Activated CD4-positive, alpha-beta T cell treated with anti-CD3 and anti-CD28 coated beads, Interleukin-2, amount 50 U/mL, for 16 hours (primary cell): ENCODE measurements at places on chromosomes 16 and 17.

DNA sequence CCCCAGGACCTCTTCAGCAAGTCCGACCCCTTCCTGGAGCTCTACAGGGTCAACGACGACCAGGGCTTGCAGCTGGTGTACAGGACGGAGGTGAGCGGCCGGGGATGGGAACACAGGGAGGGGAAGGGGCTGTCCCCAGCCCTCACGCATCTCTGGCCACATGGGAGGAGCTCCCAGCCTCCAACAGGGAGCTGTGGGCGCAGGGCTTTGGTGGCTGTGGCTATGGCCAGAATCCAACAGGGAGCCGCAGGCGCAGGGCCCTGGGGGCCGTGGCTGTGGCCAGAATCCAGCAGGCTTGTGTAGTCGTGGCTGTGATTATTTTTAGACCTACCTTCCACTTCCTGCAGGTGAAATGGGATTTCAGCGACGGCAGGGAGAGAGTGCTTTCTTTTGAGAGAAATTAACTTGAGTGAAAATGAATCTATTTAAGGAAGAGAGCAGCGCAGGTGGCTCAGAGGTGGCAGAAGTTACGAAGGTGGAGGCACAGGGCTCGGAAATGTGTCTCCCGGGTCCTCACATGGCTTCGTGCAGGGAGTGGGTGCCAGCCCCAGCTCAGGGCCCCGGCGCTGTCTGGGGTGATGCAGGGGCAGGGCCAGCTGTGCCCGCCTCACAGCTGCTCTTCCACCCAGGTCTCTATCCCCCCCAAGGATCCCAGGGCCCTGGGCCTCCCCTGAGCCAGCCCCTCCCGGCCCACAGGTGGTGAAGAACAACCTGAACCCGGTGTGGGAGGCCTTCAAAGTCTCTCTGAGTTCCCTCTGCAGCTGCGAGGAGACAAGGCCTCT lies 9.4 kb downstream of the CPNE7 start:
- no peak for DNase-seq

DNA sequence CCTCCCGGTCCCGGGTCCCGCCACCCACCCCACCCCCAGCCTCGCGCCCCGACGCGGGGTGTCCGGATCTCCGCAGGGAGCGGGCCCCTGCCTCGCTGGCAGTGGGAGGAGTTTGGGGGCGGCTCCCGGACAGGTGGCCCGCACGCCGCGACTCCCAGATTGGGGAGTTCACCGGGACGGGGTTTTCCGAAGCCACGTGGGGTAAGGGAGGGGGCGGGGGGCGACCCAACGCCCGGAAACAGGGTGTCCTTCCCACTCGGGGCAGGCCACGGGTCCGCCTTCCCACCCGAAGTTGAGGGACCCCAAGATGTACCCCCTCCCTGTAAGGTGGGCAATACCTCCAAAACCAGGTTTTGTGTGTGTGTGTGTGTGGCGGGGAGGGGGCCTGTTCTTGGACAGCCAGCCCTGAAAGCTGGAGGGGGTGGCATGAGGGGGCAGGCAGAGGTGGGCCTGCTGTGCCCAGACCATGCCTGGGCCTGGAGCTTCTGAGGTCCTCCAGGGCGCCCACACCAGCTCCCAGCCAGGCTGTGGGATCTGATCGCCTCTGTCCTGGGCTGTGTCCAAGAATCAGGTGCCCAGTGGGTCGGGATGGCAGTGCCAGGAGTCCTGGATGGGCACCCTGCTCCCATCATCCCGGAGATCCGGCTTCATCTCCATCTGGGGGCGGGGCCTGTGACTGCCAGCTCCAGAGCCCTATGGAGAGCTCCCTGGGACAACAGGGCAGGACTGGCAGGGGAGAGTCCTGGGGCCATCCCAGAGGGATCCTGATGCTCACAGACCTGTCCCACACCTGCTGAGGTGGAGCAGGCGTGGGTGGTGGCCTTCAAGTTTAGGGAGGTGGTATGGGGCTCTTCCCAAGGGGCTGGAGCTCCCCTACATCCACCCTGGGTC lies 767 bp downstream of the SYNGR2 start:
- DNase-seq: peak; percentile 44

DNA sequence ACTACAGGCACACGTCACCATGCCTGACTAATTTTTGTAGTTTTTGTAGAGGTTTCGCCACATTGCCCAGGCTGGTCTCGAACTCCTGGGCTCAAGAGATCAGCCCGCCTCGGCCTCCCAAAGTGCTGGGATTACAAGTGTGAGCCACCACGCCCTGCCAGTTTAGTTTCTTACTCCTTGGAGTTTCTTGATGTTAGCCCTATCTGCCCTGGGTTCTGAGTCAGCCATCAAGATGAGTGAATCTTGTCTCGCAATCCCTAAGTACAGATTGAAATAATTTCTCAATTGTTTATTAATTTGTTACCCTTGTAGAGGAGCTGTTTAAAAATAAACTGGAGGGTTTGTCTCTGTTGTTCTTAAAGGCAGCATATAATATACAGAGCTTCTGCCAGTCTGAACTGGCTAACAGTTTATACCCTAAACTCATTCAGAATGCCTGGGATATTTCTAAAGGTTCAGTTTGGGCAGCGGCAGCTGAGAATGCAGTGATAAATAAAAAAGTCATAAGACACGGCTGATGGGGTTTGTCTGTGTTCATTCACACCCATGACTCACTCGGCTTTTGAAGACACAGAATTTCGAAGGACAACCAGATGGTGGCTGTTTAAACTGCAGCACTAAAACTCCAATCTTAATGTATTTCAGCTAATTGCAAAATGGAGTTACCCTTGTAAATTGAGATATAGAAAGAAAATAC lies 39.6 kb downstream of the GPRC5B start:
- no peak for DNase-seq

- no peak for DNase-seq
Observed at GRCh38 chr17:80873307-80873951, 118.2 kb upstream of the CHMP6 start.

DNA sequence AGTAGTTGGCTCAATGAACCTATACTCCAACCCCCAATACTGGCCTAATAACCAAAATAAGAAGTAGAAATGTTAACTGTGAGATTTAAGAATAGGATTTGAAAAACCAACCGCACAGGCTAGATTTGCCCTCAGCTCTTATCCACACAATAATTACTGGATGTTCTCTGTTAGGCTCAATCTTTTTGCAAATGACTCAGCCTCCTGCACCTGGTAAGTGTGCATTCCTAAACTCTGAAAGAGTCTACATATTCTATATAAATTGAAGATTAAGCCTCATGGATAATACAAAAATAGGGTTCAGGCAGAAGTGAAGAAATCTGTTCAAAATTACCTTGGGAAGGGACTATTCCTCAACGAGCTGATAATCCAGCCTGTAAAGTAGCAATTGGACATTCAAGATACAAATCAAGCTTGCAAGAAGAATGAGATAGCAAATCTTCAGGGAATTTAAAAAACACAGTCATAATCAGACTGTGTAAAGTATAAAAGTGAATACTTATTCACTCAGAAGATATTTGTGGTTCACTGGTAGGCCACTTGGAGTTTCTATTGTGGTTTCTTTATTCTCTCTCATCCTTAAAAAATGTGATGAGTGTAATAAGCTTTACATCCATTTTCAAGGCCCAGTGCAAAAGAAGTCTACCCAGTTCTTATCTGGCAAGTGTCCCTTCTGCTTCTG lies 931.9 kb upstream of the SOX9 start:
- no peak for DNase-seq

DNA sequence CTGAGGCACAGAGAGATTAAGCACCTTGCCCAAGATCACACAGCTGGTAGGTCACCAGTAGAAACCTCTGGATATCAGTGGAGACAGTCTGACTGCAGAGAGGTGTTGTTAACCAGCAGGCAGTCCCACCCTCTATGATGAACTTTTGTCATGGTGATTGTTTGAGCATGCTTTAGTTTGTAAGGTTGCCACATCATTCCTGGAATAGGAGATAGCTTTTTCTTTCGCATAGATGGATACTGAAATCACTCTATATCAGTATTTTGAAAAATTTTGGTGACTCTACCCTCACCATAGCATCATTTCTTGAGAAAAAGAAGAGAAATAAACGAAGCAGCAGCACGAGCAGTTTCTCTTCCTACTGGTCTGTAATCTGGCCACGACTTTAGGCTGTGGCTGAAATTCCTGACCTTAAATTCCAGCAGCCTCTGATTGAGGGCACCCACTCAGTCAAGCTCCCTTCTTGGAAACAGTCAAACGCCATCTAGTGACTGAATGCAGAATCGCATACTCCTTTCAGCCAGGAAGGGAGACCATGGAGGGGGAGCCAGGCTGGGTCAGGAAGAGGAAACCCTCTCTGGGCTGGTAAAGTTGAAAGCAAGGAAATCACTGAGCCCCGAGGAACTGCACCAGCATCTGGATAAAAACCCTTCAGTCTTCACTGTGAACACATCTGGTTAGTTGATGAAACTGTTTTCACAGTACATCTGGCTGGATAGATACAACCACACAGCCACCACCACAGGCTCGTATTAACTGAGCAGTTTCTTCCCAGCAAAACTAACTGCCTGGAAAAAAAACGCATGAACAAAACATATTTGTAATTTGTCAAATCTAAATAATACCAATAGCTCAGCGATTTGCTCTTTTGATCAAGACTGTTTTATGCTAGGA lies 108.5 kb upstream of the XYLT1 start:
- peak; percentile 68 for DNase-seq

DNA sequence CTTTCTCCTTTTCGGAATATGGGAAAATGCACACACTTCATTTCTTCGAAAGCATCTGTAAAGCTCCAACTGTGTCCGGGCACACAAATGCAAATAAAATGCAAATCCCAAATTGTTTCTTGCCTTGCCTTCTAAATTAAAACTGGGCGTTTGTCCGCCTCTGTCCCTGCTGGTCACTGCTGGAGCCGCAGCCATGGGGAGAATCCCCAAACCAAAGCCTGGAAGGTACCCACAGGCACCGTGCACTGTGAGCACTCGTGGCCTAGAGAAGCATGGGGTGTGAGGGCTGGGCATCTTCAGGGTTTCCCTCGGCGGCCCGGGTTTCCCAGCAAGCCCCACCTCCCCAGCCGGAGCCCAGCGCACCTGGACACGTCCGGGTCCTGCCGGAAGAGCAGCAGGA lies 2.9 kb downstream of the SLC47A2 start:
- no peak for DNase-seq

- DNase-seq: no peak
Observed at GRCh38 chr16:71514476-71514875, 11.8 kb upstream of the CHST4 start.

DNA sequence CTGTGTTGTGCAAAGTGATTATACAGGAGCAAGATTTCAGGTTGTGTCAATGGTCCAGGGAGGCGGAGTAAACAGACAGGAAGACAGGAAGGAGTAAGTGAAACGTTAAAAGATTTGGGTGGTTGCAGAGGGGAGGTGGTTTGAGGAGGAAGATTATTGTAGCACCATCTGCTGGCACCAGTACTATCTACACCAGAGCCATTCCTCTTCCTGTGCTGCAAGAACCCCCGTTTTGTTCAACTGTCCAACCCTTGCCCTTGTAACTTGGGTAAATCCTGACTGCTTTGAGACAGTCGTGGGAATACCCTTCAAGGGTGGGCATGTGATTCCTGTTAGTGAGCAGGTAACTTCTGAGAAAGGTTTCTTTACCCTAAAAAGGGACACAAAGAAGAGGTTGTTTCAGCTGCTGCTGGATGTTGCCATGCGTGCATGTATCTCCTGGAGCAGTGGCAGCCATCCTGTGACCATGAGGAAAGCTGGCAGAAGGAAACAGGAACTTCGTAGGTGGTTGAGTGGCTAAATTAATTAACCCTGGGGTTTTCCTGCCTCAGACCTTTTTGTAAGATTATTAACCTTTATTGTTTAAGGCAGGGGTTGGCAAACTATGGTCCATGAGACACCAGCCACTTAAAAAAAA lies 124.1 kb downstream of the PRKCA start:
- peak; percentile 79 for DNase-seq

DNA sequence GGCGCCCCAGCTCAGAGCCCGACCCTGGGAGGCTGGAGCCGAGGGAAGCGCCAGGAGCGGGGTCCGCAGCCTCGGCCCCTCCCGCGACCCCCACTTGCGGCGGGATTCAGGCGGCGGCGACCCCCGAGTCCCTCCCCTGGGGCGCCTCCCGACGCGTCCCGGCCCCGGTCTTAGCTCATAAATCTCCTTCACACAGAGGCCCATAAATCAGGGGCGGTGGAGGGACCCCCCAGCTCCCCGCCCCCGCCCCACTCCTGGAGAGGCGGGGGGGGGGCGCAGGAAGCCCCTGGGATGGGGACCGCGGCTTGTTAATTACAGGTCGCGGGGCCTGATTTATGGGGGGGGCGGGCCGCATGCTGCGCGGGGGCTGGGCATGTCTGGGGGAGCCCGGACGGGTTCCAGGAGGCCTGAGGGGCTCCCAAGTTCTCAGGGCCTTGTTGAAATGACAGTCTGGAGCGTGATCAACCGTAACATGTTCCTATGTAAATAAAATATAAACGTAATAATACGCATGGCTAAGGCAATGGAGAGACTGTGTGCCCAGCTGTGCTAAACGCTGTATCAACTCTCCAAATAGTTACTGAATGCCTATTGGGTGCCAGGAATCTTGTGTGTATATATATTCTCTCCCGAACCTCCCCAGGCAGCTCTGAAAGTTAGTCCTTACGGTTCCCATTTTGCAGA lies 10.0 kb upstream of the BHLHA9 start:
- DNase-seq: no peak

- no peak for DNase-seq
Observed at GRCh38 chr16:55563797-55564196, 2.7 kb upstream of the CAPNS2 start.

GRCh38 chr16:81821436-81822128 lies 42.5 kb downstream of the PLCG2 start:
- DNase-seq: no peak

GRCh38 chr17:5715478-5715877 lies 131.2 kb upstream of the NLRP1 start:
- DNase-seq: no peak
